ENCODE measurements at places on chromosomes 12 and 14.
A peak's percentile ranks its signal among the peaks of the same experiment; 100 is the strongest.

DNA sequence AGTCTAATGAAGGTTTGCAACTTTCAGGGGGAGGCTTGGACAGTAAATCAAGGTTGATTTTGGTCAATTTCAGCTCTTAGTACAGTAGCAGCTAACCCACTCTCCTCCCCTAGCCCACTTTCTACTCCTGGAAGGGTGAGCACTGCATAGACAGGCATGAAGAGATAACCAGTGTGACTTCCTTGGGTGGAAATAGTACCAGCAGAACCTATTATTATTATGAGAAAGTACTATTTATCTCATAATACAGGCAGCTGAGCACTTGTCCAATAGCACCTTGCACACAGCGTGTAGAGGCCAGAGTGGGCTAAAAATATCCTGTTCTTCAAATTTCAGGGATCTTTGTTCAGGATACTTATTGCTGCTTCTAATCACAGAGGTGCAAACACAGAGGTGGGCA lies 96.2 kb upstream of the FKBP4 start:
- DNase-seq: no peak

GRCh38 chr12:51672334-51672733 lies 81.3 kb downstream of the SCN8A start:
- DNase-seq: peak; percentile 73

GRCh38 chr12:57718641-57719528 lies 19.7 kb downstream of the AGAP2 start:
- no peak for DNase-seq

- DNase-seq: no peak
Observed at GRCh38 chr14:104795781-104796686, 486 bp upstream of the AKT1 start.

- peak; percentile 89 for DNase-seq
Observed at GRCh38 chr14:67680121-67680602, 5.7 kb upstream of the VTI1B start.

DNA sequence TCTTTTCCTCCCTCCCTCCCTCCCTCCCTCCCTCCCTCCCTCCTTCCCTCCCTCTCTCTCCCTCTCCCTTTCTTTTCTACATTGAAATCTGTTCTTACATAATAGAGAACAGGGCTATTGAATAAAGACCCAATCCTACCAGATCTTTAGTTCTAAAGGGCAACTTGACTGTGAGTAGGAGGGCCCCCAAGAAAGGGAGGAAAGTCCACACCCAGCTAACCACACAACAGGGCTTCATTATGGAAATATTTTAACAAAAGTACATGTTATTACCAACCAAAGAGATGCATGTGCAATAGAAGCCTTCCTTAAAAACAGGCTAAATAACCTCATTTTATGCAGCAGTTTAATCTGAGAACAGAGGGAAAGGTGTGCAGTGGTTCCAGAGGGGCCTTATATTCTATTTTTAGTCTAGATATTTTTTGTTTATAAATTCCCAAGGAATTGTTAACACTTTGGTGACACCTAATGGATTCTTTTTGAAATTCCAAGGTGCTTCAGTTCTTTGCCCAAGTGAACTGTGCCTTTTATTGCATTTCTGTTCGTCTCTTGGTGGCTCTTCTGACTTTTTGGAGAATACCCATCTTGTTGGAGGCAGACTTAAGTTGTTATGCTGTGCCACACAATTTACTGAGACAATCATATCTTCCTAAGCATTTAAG lies 63.0 kb downstream of the GNS start:
- DNase-seq: peak; percentile 52

DNA sequence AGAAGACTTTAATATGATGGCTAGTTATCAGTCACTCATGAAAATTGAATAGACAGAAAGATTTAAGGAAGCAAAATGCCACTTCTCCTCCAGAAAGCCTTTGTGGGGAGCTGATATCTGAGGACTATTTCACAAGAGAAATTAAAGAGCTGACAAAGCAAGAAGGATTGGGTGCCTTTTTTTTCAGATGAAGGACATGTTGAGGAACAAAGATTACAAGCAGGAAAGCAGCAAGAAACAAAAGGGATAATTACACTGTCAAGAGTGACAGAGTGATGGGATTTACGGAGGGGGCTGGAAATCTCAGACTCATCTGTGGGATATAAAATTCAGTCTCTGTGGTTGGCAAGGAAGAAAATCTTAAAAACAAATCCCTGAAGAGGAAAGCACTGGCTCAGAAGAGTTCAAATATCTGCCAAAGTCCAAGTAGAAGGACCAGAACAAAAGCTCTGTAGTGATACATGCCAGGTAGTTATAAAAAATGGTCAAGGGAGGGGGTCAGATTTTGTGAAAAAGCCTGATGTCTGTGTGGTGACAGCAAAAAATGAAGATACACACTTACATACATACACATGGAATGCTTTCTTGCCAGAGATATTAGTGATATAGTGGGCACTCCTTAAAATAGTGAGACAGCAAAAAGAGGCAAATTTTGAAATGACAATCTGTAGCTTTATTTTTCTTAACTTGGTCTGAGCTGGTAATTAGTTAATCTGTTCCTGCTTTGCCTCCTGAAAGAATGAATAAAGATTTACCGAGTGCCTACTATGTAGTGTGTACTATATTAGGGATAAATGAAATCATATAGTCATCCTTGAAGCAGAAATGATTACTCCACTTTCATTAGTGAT lies 62.9 kb downstream of the EPS8 start:
- DNase-seq: no peak

- no peak for DNase-seq
Observed at GRCh38 chr14:102853648-102854047, 68.8 kb upstream of the AMN start.

DNA sequence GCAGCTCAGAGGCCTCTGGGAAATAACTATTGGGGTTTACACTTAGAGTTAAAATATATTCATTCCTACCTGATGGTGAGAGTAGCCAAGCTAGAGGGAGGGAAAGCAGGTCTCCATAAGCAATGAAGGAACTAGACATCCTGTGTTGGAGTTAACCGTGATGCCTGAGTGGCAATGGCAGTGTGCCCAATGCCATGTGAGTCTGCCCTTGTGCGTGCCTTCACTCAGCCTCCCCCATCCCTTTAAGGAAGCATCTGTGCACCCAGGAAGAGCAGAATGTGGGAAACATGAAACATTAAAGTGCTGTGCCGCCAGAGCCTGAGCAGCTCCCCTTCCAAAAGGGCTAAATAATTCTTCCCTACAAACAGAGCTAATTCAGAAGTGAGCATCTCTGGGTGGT lies 76.3 kb downstream of the COX16 start:
- DNase-seq: no peak

- DNase-seq: peak; percentile 62
Observed at GRCh38 chr12:40054555-40055227, 51.2 kb downstream of the SLC2A13 start.

GRCh38 chr14:36275741-36276140 lies 44.7 kb downstream of the MBIP start:
- no peak for DNase-seq
